ENCODE measurements at places on chromosomes 11 and 22.

- DNase-seq: no peak
These were observed 9.6 kb downstream of the CHST1 start for GRCh38 chr11:45655831-45656230.

- DNase-seq: no peak
These were observed 287.9 kb upstream of the MTNR1B start for GRCh38 chr11:92681586-92681985.

GRCh38 chr11:117180020-117180419 lies 1.5 kb downstream of the SIDT2 start:
- DNase-seq: no peak

DNA sequence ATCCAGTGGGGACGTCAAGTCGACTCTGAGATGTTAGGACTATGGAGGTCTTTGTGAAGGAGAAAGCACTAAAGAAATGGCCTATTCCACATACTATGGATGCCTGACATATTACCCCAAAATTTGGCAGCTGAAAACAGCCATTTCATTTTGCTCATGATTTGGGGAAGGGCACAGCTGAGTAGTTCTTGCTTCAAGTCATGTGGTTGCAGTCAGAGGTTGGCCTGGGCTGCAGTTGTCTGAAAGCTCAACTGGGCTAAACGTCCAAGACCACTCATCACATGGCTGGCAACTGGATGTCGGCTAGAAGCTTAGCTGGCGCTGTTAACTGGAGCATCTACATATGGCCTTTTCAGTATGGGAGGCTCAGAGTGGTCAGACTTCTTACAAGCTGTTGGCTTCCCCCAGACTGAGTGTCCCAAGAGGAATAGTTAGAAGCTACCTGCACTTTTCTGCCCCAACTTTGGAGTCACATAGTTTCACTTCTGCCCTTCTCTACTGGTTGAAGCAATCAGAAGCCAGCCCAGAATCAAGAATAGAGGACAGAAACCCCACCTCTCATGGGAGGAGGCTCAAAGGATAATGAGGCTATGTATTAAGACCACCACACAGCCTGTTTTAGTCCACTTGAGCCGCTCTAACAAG lies 14.1 kb downstream of the SLC35C1 start:
- DNase-seq: no peak

DNA sequence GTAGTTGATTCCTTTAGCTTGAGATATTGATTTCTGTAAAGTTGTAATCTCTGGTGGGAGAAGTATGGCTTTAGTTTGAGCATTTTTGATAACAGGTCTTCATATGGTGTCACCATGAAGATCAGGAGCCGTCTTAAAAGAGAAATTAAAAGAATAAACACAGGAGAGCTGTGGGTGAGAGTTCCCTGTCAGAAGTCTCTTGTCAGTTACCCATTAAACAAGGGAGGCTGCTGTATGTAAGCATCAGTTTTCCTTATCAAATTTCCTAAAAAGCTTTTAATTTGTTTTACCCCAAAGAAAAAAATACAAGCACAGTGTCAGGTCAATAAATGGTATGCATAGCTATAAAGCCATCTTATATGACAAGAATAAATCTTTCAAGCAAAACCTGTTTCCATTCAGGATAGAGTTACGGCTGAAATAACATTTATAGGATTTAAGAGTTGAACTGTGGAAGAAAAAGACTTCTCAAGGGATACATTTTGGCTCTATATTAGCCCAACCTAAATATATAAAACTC lies 767.5 kb downstream of the JRKL start:
- DNase-seq: no peak

- DNase-seq: no peak
These were observed 9.6 kb downstream of the TRPM5 start for GRCh38 chr11:2434506-2435255.

- no peak for DNase-seq
These were observed 331.9 kb upstream of the NARS2 start for GRCh38 chr11:78906566-78906965.

DNA sequence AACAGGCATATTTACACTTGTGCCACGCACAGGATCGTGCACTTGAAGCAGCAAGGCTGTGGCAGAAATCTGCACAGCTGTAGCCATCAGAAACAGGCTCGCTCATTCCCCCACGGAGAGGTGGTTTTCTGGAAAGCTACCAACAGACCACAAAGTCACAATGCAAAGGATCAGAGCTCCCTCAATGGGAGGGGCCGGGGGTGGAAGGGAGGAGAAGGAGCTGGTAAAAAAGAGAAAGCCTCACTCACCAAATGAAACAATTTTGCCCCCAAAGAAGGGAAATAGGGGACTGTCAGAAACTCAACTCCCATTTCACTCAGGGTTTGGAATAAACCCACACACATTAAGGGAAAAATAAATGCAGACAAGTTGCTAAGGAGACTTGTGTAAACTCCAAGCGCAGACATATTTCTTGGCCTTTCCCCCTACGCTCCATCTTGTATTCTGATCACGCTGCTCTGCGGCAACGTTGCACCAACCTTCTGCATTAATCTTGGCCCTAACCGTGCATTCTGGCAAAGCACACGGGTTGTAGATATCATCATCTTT lies 43.2 kb upstream of the BLID start:
- DNase-seq: no peak

DNA sequence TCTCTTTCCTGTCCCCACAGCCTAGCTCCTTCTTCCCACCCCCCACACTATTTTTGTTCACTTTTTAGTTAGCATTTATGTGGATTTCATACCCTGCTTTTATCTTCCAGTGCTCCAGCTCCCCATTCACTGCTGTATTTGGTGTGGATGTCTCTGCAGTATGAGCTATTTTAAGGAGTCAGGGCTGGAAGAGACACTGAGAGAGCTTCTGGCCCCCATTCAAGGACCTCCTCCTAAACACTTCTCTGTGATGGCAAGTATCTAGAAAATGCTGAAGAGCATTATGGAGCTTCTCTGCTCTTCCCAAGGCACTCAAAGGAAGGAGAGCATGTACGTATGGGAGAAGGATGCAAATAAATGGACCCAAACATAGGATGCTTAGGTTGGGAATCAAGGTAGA lies 79.5 kb downstream of the RAB30 start:
- no peak for DNase-seq

GRCh38 chr11:17389211-17389956 lies 925 bp upstream of the KCNJ11 start:
- peak; percentile 56 for DNase-seq

DNA sequence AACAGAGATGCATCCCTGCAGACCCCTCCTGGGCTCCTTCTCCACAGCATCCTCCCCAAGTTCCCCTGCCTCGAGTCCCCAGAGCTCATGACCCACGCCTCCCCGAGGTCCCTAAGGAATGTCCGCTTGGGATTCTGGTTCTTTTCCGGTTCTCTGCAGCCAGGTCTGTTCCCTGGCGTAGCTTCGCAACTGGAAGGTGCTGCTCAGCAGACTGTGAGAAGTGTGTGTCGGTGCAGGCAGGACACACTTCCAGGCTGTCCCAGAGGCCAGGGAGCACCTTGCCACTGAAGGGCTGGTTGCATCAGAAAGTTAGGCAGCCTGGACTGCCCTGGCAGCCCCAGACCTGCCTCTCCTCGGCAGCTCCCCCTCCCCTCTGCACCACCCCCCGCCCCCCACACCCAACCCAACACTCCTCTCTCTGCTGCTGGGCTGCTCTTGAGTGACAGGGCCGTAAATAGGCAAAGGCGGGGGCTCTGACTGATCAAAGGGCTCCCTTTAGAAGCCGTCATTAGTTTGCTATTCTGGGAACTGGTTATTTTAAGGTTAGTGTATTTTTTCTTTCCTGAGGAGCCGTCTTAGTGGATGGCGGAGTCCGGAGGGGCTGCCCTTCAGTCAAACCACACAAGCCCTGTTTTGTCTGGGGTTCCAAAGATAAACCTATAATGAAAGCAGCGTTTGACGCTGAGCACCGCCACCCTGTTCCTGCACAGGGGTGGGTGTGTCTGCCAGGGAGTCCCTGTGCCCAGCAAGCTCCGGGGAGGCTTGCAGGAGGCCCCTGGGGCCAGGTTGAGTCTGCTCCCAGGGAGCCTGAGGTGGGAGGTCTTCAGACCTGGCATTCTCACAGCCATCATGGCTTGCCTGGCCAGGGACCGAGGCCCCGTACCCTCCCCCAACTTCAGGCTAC lies 88.6 kb upstream of the KCNQ1OT1 start:
- DNase-seq: no peak

- DNase-seq: no peak
These were observed 125.5 kb upstream of the NECTIN1 start for GRCh38 chr11:119854521-119854920.

DNA sequence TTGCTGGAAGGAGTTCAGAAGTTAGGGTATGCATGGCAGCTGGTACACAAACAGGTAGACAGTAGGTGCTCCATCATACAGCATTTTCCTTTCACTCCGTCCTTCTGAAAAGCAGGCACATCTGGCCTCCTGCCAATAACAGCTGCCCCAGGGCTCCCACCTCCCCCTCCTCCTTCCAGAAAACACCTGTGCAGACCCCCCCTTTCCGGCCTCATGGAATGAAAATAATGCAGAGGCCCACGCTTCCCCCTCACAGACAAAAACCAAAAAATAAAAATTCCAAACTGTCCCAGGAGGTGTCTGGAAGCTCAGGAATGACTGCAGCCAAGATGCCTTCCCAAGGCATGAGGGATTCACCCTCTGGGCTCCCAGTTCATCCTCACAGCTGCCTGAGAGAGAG lies 185.5 kb downstream of the MN1 start:
- no peak for DNase-seq
